CD4-positive, alpha-beta T cell treated with Interleukin-4 for 4 hours (primary cell): ENCODE measurements at places on chromosomes 1 and 21.

- DNase-seq, result no peak
These were observed 42.4 kb downstream of the DOP1B start for GRCh38 chr21:36199021-36199420.

DNA sequence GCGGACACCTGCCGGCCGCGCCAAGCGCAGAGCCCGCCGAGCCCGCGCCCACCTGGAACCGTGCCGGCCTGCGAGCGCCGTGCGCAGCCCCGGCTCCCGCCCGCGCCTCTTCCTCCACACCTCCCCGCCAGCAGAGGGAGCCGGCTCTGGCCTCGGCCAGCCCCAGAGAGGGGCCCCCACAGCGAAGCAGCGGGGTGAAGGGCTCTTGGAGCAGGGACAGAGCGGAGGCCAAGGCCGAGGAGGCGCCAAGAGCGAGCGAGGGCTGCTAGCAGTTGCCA, 50.1 kb upstream of the KRTAP19-8 start:
- no peak for DNase-seq

DNA sequence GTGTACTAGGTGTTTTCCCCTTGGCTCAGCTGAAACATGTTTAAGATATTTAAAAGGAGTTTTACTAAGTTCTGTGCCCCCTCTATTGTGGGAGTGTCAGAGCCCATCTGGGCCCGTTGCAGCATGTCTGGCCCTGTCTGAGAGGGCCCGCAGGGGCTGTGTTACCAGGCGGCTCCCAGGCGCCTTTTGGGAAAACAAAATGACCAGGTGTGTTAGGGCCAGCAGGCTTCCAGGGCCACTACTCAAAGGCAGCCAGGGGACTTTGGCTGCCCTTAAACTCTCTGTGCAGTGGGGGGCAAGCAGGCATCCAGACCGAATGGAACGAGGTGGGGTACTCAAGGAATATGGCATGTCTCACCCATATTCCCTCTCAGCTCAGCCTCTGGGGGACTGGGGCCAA, 111.7 kb downstream of the KCNN3 start:
- DNase-seq, result no peak

GRCh38 chr1:12174924-12175810, 8.4 kb downstream of the TNFRSF1B start:
- no peak for DNase-seq

DNA sequence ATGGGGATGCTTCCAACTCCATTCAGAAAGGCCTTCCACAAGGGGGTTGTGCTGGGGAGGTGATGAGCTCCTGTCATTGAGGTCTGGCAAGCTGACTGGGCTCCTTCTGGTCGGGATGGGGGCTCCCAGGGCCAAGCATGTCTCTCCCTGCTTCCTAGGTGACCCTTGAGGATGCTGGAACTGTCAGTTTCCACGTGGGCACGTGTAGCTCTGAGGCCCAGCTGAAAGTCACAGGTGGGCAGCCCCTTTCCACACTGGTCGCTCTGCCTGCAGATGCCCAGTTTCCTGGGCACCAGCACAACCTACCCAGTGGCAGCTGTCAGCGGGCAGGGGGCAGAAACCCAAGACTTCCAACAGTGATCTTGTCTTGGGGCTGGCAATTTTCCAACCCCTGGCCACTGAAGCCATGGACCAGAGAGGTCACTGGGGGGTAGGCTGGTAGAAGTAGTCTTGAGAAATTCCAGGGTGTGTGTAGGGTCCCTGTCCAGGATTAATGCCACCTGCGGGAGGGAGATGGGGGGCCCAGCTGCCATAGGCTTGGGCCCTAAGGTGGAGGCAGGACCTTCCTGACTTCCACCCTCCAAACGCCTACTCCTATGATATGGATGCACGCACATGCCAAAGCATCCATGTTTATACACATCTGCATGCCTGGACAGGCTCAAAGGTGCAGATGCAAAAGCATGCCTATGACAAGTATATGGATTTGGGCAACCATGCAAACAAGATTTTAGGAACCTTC, 97.1 kb downstream of the TRIM11 start:
- DNase-seq, result no peak

GRCh38 chr1:56472860-56473259, 106.5 kb downstream of the PLPP3 start:
- DNase-seq, result no peak

DNA sequence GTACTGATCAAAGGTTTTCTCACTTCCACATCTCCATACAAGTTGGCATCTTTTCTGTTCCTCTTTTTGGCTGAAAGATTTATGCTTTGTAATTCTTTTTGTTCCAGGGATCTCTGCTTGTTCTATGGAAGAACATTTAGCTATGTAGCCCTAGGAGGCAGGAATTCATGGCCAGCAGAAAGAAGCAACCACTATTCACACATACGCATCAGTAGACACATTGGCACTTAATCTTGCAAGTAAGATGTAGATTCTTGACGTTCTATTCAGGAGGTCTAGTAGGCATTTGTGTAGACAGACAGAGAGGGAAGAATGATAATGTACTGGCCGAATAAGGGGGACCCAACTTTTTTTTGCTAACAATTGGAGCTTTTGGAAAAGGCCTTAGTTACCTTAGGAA, 336.0 kb downstream of the NUF2 start:
- DNase-seq, result no peak

DNA sequence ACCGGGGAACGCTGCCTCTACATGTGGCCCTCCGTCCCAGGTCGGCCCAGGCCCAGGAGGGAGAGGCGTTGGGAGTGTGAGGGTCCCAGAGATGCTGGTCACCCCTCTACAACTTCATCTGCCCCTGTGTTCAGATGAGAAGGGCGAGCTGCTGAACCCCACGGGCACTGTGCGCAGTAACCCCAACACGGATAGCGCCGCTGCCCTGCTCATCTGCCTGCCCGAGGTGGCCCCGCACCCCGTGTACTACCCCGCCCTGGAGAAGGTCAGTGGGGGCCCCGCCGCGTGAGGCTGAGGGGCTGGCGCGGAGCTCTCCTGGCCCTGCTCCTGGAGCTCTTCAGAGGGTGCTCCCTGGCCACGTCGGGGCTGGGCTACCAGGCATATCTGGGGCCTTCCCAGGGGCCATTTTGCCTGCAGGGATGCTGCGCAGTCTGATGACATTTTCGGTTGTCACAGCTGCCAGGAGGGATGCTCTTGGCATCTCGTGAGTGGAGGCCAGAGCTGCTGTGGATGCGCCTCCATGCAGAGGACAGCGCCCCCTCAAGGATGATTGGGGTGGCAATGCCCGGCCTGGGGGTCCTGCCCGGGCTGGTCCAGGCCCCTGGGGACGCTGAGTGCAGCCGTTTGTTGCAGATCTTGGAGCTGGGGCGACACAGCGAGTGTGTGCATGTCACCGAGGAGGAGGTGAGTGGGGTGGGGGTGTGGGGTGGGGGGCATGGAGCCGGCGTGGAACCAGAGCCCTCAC, 68.6 kb downstream of the PIK3CD start:
- DNase-seq, result no peak

GRCh38 chr1:230972855-230973271, 5.8 kb downstream of the TTC13 start:
- DNase-seq, result peak; percentile 85

- peak; percentile 28 for DNase-seq
These were observed 80.3 kb downstream of the RUNX3 start for GRCh38 chr1:24849672-24850295.

DNA sequence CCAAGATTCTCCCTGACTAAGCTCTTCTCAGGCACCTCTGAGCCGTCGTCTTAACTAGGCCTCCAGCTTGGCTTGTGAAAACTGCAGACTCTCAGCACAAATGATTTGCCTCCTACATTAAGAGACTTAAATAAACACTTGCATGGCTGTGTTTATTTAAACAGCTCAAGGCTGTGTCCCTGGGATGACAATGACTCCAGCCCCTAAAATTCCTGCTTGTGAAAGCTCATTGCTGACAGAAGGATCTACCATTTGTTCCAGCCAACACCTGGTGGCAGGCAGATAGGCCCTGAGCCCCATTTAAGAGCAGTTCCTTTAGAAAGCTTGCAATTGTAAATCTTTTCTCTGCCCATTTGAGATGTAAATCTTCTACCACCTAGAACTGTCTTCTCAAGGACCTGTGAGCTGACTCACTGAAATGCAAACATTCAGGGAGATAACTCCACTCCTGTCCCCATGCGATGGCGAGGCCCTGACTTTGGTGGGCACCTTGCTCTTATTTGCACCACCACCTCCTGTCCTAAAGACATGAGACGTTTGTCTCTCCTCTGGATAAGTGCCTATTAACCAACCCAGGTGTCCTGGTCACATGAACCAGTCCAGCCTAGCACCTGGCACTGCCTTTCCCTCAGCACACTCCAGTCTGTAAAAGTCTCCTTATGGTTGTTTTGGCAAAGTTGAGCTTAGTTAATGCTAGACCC, 15.1 kb upstream of the PCP4 start:
- no peak for DNase-seq

DNA sequence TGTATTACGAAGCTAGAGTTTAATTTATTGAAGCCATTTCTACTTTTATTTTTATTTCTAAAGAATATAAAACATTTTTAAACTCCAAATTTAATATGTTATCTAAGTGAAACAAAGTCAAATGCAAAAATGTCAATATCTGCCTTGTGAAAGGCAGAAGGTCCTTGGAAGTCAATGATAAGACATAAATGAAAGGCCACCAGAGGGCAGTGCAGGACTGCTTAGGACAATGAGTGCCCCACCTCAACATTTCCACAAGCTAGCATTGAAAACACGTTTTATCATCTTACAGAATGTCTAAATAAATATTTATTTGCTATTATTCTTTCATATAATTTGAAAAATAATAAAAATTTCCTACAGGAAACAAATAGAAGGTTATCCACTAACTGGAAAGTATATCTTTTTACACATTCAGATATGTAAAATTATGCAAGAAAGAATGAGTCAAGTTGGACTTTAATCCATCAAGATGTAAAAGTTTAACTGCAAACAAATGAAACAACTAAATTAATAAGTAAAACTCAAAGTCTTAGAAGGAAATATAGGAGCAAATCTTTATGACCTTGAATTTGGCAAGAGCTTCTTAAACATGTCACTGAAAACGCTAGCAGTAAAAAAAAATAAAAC, 140.1 kb upstream of the FMN2 start:
- DNase-seq, result peak; percentile 38

DNA sequence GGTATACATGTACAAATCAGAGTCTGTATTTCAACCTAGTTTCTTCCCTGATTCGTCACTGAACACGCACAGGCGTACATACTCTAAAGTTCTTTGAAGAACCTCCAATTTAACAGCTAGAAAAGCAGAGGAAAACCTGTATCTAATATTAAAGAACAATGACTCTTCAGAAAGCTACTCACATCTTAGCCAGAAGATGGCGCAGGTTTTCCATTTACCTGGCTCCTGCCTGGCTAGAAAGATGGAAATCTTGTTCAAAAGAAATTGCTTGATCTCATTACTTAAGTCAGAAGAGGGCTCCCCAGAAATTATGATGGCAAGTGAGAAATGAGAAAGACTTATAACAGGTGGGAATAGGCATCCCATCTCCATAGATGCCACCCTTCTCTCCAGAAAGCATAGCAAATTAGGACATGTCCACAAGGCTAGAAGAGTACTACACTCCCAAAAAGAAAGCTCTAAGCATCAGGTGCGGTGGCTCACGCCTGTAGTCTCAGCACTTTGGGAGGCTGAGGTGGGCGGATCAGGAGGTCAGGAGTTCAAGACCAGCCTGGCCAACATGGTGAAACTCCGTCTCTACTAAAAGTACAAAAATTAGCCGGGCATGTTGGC, 19.0 kb upstream of the L1TD1 start:
- DNase-seq, result peak; percentile 23

DNA sequence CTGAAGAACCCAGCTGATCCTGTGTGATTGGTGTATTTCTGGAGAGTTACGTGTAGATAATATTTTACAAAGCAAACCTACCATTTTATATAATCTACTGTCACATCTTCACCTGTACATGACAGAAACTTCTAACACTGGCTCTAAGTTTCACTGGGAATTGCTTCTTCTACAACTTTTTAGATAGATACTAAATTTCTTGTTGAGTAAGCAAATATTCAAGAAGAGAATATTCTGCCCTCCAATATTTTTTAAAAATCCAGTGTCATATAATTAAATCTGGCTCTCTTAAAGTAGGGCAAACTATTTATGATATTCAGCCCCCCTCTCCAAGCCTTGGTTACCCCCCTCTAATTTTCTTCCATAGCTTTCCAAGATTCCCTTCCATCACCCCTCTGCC, 50.1 kb downstream of the MROH9 start:
- DNase-seq, result no peak
